Glomerular endothelial cell (primary cell): ENCODE measurements at places on chromosomes 1 and 21. TPM values are rescaled to one million over a fixed set of nuclear protein-coding genes. Genes with fewer than 3 reads are reported as not detected.

GRCh38 chr1:82062206-82062605 lies 261.5 kb downstream of the ADGRL2 start:
- DNase-seq = no peak

DNA sequence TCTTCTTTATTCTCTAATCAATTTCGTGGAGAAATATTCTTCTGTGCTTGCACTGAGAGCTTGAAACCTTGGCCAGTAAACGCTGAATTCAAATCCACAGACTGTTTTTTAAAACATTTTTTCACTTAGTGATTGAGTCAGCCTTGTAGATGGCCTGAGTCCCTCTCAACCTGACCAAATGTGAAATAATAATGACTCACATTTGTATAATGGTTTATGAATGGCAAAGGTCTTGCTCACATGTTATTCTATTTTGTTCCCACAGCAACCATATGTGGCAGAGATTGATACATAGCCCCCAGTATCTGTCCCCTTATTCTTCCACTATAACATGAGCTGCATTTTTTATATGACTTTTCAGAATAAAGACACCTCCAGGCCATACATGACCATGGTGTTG lies 47.8 kb upstream of the CCDC190 start:
- DNase-seq = no peak

DNA sequence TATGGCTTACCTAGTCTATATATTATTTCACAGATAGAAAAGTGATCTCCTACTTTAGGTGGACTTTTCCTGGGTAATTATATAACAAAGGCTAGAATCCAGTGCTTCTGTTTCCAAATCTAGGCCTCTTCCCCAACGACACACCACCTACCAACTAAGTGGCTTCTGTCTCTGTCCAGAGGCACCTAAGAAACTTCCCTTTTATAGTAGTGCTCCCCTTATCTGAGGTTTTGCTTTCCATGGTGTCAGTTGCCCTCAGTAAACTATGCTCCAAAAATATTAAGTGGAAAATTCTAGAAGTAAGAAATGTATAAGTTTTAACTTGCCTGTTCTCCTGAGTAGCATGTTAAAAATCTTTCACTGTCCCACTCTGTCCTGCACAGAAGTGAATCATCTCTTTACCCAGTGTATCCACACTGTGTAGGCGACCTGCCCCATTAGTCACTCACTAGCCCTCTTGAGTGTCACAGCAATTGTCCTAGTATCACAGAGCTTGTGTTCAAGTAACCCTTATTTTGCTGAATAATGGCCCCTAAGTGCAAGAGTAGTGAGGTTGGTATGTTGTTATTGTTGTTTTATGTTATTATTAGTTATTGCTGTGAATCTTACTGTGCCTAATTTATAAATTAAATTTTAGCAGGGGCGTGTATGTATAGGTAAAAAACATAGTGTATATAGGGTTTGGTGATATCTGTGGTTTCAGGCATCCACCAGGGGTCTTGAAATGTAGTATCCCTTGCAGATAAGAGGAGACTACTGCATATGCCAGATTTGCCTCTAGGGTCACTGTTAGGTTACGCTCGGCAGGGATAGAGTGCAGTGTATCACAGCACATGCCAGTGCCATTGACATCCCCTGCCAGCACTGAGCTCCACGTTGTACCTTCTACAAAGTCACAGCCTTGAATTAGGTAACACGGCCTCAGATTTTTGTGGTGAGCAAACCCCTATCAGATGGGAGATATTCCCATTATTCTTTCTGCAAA lies 14.7 kb upstream of the CD53 start:
- no peak for DNase-seq

Gene RAB25
- not detected in 2 replicates for total RNA-seq

Gene HSD3B2
- not detected in 2 replicates for total RNA-seq

- DNase-seq = no peak
Observed at GRCh38 chr1:155113450-155113980, 14.2 kb upstream of the EFNA1 start.

Gene SHE
- 47.3 and 52.3 TPM in 2 replicates for total RNA-seq

Gene VANGL2
- 0.41 and 1.1 TPM in 2 replicates for total RNA-seq

DNA sequence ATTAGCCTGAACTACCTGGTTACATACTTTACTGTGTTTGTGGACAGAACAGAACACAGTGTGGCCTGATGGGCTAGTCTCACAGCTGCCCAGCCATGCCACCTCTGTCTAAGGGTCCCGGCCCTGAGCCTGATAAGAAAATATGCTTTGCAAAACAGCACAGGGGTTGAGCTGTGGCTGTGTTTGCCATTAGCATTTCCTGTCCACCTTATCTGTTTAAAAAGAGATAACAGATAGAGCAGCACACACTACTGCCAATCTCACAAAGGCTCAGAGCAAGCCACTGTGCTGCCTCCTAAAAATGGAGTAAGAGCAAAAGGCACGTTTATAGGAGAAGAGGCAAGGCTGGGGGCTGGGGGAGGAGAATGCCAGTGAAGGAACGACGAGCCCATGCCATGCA lies 95.0 kb downstream of the SUSD4 start:
- no peak for DNase-seq

- no peak for DNase-seq
Observed at GRCh38 chr21:45076245-45076711, 1.9 kb downstream of the ADARB1 start.

GRCh38 chr1:15687446-15687845 lies 3.3 kb downstream of the PLEKHM2 start:
- DNase-seq = no peak

DNA sequence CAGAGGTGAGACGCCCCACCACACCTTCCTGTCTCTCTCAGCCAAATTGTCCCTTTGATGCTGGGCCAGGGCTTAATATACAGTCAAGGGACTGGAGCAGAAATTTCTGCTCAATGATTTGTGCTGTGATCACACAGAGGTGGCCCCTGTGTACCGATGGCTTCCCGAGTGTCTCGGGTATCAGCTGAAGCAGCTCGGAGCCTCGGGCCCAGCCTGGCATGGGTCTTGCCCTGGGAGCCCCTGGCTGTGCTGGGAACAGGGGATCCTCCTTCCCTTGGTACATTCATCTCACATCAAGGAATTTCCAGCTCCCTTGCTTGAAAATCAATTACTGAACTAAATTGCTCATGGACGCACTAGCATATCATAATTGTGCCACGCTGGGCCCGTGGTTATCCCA lies 148.8 kb upstream of the C1orf174 start:
- DNase-seq = no peak

DNA sequence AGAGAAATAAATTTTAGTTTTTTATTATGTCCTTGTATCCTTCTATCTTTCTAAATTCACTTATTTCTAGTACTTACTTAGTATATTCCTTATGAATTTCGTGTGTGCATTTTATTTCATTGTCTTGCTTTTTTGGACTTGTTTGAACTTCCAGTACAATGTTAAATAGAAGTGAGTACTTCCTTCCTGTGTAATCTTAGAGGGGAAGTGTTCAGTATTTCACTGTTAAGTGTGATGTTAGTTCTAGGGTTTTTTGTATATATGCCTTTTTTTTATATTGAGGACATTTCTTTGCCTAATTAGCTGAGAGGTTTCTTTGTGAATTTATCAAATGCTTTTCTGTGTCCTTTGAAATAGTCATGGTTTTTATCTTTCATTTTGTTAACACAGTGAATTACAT lies 10.7 kb downstream of the LYPLAL1 start:
- no peak for DNase-seq

Gene LCE3E
- not detected in 2 replicates for total RNA-seq

DNA sequence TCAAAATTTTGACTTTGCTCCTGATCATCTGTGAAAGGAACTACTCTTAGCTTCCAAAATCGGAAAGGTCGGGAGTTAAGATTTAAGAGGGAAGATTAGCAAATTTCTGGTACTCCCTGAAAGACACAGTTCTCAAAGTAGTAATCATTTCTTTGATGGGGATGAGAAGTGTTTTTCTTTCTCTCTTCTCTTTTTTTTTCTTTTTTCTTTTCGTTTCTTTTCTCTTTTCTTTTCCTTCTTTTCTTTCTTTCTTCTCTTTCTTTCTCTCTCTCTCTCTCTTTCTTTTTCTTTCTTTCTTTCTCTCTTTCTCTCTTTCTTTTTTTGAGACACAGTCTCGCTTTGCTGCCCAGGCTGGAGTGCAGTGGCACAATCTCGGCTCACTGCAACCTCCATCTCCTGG lies 5.1 kb upstream of the RAB29 start:
- no peak for DNase-seq

- DNase-seq = no peak
Observed at GRCh38 chr1:200917291-200917817, 22.7 kb downstream of the INAVA start.

- DNase-seq = no peak
Observed at GRCh38 chr21:31255036-31255435, 89.0 kb downstream of the TIAM1 start.

Gene ORC1
- total RNA-seq = 1.6 and 3.3 TPM in 2 replicates

- no peak for DNase-seq
Observed at GRCh38 chr1:94183197-94183815, 54.1 kb downstream of the ARHGAP29 start.

Gene GCSAML
- total RNA-seq = not detected in 2 replicates

GRCh38 chr1:168509875-168510791 lies 33.7 kb downstream of the XCL2 start:
- DNase-seq = no peak

Gene SLC2A1
- 126 and 197 TPM in 2 replicates for total RNA-seq

GRCh38 chr1:30743584-30744059 lies 14.0 kb downstream of the LAPTM5 start:
- DNase-seq = no peak

- DNase-seq = no peak
Observed at GRCh38 chr1:52122384-52122783, 19.5 kb upstream of the ZFYVE9 start.

GRCh38 chr21:43295066-43295958 lies 126.5 kb downstream of the CRYAA start:
- DNase-seq = no peak

DNA sequence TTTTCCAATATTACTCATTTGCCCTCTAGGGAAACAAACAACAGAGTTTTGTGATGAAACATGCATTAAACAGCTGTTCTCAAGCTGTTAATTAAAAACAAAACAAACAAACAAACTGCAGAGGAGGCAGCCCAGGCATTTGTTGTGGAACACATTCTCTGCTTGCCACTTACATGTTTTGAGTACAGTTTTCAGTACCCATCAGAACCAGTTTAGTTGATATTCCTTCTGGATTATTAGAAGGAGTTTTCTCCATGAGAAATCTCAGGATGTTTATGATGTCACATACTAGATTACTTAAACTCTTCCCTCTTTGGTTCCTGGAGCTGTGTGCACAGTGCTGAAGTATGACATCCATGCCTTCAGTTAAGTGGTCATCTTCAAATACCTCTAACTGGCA lies at the start of gene OR2T6:
Gene OR2T6, plus strand, starts transcription at position 301 of the 400 bp plus-strand sequence. CDS start 11,863 bp downstream, outside the sequence.
- DNase-seq = no peak
